Urinary bladder (tissue), 4 donors: ENCODE measurements at places on chromosomes 7 and 10. TPM values are rescaled to one million over a fixed set of nuclear protein-coding genes. Genes with fewer than 3 reads are reported as not detected.

DNA sequence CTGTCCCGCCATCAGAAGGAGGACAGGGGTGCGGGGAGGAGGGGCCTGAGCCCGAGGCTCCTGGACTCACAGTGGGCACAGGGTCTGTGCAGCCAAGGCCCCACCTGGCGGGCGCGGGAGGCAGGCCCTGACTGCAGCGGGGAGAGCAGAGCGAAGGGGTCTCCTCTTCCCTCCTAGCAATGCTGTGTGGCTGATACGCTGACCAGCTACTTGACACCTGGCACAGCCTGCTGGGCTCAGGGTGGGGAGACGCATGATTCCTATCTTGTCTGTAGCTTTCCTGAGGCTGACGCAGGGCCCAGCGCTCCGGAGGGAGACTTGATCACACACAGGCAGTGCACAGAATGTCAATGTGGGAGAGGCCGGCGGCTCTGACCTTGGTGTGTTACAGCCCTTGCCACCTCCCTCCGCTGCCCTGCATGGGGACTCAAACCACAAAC lies 174.9 kb downstream of the ELFN1 start:
- no peak for DNase-seq

DNA sequence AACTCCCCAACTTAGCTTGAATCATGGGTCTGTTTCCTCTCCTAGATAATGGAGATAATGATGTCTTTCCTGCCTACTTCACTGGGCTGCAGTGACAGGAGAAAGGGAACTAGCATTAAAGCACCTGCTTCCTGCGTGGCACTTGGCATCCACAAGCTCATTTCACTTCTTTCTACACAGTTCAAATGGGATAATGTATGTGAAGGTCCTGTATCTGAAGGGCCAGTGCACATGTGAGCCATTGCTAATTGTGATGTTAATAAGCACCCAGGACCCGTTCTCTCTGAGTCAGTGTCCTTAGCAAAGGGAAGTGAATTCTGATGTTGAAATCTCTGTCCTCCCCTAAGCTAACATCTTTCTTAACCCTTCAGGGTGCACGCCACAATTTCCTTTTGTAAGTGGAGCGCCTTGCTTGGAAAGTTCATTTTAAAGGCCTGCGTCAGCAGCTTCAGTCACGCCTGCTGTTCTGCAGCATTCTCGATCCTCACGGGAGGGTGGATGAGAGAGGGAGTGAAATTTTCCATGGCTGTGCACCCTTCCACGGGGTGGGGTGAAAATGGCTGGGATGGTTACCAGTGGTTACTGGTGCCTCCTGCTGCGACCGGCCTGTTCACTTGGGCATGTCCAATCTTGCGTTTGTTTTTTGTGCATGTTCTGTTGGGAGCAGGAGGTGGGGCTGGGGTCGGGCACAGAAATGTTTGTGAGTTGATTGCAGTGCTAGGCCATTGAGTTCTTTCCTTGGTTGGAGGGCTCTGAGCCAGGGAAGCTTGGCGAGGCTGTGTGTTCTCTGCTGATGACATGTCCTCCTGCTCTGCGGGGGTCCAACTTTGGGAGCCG lies 59.2 kb downstream of the HK1 start:
- DNase-seq: peak; percentile 82

GRCh38 chr10:13441476-13441875 lies 87.3 kb downstream of the BEND7 start:
- DNase-seq: no peak

DNA sequence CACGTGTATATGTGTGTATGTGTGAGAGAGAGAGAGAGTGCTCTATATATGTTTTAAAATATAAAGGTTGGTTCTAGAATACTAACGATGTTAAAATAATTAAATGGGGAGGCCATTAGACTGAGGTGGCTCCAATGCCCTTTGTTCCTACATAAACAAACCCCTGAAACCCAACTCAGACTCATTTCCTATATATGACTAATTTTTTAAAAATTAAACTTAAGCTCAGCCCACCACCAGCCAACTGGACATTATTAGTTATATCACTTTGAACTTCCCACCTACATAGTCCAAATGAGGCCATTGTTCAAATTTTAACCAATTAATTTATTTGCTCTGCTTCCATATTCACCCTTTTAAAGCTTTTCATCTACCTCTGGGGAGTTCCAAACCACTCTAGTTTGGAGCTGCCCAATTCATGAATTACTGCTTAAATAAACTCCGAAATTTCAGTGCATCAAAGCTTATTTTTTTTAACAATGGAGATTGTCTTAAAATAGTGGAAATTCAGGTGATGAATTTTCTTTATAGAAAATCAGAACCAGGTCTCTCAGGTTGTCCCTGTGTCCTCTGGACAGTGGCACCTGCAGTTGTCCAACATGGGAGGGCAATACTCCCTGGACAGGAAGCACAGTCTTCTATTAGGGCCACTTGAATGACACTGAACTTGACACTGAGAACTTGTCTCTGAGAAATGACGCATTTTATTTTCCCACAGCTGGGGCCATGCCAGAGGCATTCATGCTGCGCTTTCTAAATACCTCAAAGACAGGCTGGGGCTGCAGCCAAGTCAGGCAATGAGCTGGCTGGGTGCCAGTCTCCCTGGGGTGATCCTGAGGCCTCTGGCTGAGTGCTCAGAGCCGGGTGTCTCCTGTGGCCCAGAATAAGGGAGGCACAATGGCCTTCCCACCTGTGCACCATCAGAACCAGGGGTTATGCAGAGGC lies 109.5 kb upstream of the TMEM72 start:
- DNase-seq: no peak

- DNase-seq: no peak
These were observed 105.2 kb downstream of the DKK1 start for GRCh38 chr10:52419281-52419680.

- no peak for DNase-seq
These were observed 100.3 kb downstream of the MCU start for GRCh38 chr10:72792288-72792687.

SFXN2 gene
- 4.3 TPM for polyA plus RNA-seq

GRCh38 chr7:154416714-154417113 lies 364.5 kb downstream of the DPP6 start:
- DNase-seq: no peak

SPDYE2 gene
- polyA plus RNA-seq: 0.14 TPM

GRCh38 chr10:12974078-12974477 lies 27.4 kb downstream of the CCDC3 start:
- no peak for DNase-seq

CASTOR2 gene
- 1.3 TPM for polyA plus RNA-seq

- DNase-seq: peak; percentile 26
These were observed 53.8 kb downstream of the WDR37 start for GRCh38 chr10:1109795-1110673.

- DNase-seq: no peak
These were observed 2.3 kb downstream of the ERLIN1 start for GRCh38 chr10:100183481-100183880.

CFAP70 gene
- 0.56 TPM for polyA plus RNA-seq

- DNase-seq: no peak
These were observed 186.8 kb downstream of the USP6NL start for GRCh38 chr10:11424456-11425295.

GRCh38 chr7:158550886-158551452 lies 36.7 kb downstream of the PTPRN2 start:
- DNase-seq: no peak

- no peak for DNase-seq
These were observed 22.9 kb upstream of the C10orf105 start for GRCh38 chr10:71742301-71743088.

DNA sequence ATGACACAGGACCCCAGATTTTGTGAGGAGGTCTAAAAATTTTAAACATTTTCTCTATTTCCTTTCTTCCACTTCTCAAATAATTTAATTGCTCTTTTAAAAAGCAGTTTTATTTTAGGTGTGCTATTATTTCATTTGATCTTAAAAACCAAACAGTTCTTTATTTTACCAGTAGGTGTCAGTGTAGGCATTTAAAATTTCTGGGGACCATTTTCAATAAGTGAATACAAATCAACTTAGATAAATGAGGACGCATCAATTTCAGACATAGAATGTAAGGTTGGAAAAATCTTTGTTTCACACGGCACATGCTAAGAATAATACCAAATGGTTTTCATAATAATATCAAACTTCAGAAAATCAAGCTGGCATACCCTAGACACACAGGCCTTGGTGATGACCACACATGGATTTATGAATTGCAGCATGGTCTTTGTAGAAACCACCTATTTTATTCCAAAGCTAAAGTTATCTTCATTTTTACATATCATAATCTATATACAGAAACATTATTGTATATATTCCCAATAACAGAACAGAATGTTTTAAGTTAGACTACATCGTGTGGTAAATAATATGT lies 127.6 kb upstream of the SLC26A5 start:
- DNase-seq: no peak

VIPR2 gene
- 7.8 TPM for polyA plus RNA-seq
